Mucosa of descending colon (tissue), 3 donors: ENCODE measurements at places on chromosomes 16 and 17.
A peak's percentile ranks its signal among the peaks of the same experiment; 100 is the strongest.

- DNase-seq = no peak
Measured at GRCh38 chr17:59757881-59758385, 50.5 kb downstream of the VMP1 start.

DNA sequence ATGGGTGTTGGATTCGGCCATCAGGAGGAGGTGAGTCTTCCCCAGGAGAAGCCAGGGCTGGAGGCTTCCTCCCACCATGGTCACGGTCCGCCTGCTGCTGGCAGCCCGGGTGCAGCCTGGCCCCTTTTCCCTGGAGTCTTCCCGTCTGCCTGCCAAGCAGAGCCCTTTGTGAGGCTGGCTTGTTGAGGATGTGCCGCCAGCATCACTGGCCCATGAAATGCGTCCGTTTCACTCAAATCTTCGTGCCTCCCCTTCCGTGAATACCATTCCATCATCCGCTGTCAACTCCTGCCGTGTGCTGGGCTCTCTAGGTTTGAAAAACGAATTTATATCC is 9.6 kb downstream of the VPS4A start:
- DNase-seq = no peak

GRCh38 chr16:75486014-75486675 is 9.1 kb downstream of the CHST6 start:
- peak; percentile 64 for DNase-seq

- peak; percentile 75 for DNase-seq
Measured at GRCh38 chr17:49227436-49228261, 2.9 kb downstream of the PHOSPHO1 start.

DNA sequence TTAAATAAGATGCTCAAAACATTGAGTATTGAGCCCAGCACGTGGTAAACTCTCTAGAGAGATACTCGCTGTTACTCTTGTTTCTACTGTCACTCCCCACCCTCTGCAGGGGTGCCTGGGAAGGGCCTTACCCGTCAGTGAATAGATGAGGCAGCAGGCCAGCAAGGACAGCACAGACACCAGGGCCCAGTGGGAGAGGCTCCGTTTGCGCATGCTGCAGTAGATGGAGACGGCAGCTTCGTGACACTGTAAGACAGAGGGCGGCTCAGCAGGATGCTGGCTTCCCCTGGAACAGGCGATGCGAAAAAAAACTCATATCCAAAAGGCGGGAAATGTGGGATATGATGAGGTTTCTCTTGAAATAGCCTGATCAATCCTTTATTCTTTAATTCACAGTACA is 20.0 kb downstream of the SLC38A8 start:
- DNase-seq = no peak

- no peak for DNase-seq
Measured at GRCh38 chr17:75242461-75243042, 18.9 kb downstream of the GGA3 start.

GRCh38 chr17:51238255-51238887 is 21.5 kb downstream of the MBTD1 start:
- DNase-seq = no peak

DNA sequence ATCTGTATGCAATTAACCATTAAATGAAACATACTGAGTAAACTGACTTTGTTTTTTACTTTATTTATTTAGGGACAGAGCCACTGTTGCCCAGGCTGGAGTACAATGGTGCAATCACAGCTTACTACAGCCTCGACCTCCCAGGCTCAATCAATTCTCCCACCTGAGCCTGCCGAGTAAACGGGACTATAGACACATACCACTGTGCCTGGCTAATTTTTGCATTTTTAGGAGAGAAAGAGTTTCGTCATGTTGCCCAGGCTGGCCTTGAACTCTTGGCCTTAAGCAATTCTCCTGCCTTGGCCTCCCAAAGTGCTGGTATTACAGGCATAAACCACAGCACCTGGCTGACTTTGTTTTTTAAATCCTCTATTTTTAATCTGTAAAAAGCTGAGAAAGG is 42.6 kb downstream of the ANKFY1 start:
- no peak for DNase-seq

- no peak for DNase-seq
Measured at GRCh38 chr17:38947189-38947588, 20.0 kb downstream of the FBXO47 start.

DNA sequence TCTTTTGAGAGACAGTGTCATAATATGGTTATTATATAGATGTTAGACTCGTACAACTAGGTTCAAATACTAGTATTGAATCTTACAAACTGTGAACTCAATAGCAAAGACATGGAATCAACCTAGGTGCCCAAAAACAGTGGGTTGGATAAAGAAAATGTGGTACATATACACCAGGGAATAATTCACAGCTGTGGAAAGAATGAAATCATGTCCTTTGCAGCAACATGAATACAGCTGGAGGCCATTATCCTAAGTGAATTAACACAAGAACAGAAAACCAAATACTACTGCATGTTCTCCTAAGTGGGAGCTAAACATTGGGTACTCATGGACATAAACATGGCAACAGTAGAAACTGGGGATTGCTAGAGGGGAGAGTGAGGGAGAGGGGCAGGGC is 8.1 kb downstream of the PHKB start:
- DNase-seq = no peak

GRCh38 chr16:66950971-66951790 is 9.9 kb upstream of the CES3 start:
- no peak for DNase-seq

DNA sequence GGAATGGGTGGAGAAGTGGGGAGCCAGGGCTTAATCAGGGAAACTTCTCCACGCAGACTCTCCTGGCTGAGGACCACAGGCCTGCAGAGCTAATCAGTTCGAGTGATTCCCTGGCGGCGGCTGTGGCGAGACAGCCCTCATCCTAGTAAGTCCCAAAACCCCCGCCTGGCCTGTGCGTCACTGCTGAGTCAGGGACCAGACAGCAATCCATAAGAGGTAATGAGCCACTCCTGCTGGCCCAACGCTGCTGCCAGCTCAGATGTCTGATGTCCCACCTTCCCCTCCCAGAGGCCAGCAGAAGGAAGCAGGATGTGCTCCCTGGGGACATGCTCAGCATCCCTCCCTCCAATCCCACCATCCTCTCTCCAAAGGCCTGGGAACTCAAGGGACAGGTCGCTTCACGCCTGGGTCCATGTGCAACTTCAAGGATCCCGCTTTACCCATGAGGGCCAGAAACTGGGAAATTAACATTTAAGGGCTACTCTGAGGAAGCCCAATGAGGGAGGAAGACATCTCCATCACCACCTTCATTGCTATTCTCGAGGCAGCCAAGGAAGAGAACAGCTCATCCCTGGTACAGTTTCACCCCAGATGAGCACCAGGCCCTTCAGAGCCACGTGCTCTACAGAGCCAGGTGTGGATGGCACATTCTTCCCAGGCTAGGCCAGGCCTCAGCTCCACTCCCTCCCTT is 7.9 kb downstream of the ACLY start:
- no peak for DNase-seq

GRCh38 chr16:87515475-87516330 is 22.9 kb upstream of the ZCCHC14 start:
- no peak for DNase-seq

DNA sequence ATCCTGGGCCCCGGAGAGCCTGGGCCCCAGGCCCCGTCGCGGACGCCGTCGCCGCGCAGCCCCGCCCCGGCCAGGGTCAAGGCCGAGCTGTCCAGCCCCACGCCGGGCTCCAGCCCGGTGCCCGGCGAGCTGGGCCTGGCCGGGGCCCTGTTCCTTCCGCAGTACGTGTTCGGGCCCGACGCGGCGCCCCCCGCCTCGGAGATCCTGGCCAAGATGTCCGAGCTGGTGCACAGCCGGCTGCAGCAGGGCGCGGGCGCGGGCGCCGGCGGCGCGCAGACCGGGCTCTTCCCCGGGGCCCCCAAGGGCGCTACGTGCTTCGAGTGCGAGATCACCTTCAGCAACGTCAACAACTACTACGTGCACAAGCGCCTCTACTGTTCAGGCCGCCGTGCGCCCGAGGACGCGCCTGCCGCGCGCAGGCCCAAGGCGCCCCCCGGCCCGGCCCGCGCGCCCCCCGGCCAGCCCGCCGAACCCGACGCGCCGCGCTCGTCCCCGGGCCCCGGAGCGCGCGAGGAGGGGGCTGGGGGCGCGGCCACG is 36.8 kb upstream of the ZC3H18 start:
- peak; percentile 56 for DNase-seq

DNA sequence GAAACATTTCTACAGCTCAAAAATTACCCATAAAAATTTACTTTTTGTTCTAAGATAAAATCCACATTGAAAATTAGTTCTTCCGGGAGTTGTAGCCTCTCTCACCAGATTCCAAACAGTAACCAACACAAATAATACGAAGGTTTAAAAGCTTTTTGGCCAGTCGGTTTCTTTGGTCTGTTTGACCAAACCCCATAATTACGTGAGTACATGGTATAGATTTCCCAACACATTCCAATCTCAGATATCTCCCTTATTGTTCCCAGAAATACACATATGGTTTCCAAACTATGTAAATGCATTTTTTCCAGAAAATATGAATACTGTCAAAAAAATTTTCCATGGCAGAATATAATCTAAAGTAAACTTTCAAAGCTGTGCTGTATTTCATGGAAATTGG is 722.0 kb downstream of the KCNJ2 start:
- no peak for DNase-seq

- no peak for DNase-seq
Measured at GRCh38 chr16:67989322-67990017, 9.2 kb upstream of the DPEP3 start.

DNA sequence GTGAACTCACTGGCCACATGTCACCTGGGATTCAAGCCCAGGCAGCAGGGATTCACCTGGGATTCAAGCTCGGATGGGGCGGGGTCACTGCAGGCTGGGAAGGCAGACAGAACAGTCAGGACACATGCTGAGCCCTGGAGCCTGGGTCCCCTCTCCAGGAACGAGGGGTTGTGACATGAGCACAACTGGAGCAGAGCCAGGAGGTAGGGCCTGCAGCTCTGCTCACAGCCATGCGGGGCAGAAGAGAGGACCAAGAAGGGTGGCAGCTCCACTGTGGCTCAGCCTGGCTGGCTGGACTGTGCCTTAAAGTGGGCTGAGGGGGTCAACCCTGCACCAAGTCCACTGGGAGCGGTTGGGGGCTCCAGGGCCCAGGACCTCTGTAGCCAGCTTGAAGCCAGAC is 150.1 kb downstream of the RAB11FIP4 start:
- DNase-seq = no peak

DNA sequence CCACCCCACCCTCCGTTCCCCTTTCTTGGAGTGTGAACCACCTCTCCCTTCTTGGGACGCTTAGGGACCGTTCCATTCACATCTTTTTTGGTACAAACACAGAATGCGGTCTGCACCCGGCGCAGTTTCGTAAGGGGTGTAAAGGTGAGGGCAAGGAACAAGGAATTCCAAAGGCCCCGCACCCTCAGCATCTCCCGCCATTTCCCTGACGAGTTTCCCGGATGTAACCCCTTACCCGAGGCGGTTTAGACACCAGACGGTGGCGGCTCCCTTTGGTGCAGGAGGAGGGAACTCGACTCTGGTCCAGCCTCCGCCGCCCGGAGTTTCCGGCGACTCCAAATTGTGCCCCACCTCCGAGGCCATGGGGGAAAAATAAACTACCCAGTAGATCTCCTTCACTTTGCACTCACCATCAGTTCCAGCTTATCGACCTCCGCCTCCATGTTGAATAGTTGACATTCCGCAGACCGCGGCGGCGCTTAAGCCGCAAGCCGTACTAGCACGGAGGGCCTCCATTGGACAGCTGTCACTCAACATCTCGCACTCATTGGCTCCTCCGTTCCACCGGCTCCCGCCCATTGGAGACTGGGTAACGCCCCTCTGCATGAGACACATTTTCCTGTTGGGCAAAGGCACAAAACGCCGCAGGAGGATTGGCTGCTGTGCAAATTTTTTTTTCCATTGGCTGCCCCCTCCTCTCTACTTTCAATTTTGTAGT is at the start of gene SKA2:
TSS of gene SKA2 (minus strand) at position 466 of the 718 bp plus-strand sequence. CDS start at position 443, 23 bp downstream.
- peak; percentile 97 for DNase-seq

GRCh38 chr16:58176608-58177352 is 21.1 kb downstream of the CSNK2A2 start:
- DNase-seq = no peak

GRCh38 chr17:38706505-38707216 is 1.6 kb downstream of the MLLT6 start:
- DNase-seq = peak; percentile 52
